ENCODE measurements at places on chromosomes 16 and 17.
A peak's percentile ranks its signal among the peaks of the same experiment; 100 is the strongest.

DNA sequence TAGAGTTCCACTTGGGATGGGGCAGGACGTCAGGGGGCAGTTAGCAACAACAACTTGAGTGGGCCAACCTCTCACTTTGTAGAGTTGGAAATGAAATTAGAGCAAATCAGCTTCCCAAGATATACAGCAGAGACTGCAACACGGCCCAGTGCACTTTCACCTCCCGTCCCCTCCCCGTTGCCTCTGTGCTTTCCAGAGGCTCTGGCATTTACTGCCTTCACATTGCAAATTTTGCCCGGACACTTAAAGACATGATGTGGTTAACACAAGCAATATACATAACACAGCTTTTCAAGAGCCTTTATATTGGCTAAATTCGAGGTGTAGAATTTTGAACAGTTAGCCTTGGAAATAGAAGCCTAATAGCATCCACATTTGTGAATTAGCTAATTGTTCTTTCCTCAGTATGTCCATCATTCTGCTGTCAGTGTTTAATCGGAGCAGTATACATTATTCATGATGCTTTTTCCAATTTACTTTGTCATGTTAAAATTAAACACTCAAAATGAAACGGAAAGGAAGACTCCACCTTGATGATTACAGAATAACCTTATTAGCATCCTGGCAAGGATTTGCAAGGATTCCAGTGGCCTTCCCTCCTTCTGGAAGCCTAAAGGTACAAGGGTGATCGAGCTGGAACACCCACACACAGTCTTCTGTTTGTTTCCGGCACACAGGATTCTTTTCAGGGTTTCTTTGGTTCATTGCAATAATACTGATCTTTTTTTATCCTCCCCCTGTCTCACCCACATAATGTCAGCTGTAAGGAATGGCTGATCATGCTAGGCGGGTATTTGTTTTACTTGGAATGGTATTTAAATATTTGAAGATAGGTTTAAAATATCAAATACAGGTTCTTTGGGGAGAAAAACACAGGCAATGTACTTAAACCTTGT lies 190.9 kb upstream of the CACNG5 start:
- DNase-seq = no peak

- DNase-seq = peak; percentile 28
Measured at GRCh38 chr16:69131167-69131838, 1.1 kb downstream of the CHTF8 start.

DNA sequence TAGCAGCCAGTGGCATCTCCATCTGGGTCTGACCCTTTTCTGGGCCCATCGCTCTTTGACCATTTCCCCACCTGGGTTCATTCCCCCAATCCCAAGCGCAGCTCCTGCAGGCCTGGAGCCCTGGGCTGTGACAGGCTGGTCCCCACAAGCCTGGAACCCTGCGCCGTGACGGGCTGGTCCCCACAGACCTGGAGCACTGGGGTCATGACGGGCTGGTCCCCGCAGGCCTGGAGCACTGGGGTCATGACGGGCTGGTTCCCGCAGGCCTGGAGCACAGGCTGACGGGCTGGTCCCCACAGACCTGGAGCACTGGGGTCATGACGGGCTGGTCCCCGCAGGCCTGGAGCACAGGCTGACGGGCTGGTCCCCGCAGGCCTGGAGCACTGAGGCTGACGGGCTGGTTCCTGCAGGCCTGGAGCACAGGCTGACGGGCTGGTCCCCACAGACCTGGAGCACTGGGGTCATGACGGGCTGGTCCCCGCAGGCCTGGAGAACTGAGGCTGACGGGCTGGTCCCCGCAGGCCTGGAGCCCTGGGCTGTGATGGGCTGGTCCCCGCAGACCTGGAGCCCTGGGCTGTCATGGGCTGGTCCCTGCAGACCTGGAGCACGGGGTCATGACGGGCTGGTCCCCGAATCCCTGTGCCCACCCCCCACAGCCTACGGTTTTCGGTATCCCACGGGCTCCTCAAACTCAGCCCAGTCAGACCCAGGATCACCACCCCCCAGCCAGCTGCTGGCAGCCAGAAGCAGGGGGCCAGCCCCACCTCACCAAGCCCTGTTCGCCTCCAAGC lies 16.6 kb downstream of the TMC6 start:
- DNase-seq = no peak

DNA sequence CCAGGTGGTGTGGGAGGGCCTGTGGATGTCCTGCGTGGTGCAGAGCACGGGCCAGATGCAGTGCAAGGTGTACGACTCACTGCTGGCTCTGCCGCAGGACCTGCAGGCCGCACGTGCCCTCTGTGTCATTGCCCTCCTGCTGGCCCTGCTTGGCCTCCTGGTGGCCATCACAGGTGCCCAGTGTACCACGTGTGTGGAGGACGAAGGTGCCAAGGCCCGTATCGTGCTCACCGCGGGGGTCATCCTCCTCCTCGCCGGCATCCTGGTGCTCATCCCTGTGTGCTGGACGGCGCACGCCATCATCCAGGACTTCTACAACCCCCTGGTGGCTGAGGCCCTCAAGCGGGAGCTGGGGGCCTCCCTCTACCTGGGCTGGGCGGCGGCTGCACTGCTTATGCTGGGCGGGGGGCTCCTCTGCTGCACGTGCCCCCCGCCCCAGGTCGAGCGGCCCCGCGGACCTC lies 798 bp downstream of the CLDN9 start:
- no peak for DNase-seq

DNA sequence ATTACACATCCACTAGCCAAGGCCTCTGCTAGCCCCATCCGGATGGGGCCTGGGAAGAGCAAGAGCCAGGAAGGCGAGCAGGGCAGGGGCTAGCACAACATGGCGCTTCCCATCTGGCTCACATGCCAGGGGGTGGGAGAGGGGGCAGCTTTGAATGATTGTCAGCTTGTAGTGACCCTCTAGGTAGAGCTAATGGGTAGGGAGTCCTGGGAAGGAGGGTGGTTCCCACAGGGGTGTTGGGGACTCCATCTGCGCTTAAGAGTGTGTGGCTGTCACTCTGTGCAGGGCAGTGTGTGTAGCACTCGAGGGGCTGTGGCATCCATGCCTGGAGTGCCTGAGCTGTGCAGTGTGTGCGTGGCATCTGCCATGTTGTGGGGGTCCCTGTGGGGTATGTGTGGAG lies 24.5 kb downstream of the ARHGAP23 start:
- DNase-seq = no peak

GRCh38 chr17:39212195-39212810 lies 12.2 kb downstream of the RPL19 start:
- DNase-seq = no peak

DNA sequence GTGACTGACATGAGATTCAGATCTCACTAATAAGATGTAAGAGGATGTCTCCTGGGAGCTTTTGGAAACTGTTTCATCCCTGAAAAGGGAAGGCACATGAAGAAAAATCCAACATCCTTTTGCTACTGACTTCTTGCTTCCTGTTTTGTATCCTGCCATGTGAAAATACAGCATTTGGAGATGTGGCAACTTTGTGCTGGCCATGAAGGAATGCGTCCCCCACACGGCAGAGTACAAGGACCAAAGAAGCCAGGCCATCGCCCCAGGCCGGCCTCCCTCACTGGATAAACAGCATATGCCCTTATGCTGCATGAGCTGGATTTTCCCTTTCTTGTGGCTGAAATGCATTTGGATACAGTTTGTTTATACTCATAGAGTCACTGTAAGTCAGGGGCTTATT lies 5.5 kb upstream of the HASPIN start:
- no peak for DNase-seq

- DNase-seq = no peak
Measured at GRCh38 chr16:59201821-59202220, 467.7 kb upstream of the GOT2 start.

GRCh38 chr17:40557531-40558299 lies 7.6 kb downstream of the CCR7 start:
- DNase-seq = no peak

DNA sequence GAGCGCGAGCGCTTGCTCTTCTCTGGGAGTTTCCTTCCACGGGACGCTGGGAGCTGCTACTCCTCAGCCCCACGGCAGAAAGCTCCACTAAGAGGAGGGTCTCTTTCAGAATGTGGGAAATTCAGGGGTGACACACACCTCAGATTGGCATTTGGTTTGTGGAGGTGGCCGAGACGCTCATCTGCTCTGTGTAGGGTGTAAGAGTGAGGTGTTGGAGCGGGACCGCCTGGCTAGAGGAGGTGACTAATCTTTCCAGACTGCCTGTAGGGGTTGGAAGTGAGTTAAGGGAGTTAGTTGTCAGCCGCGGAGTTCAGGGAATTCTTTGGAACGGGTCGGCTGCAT lies 735 bp downstream of the PSMD11 start:
- no peak for DNase-seq

DNA sequence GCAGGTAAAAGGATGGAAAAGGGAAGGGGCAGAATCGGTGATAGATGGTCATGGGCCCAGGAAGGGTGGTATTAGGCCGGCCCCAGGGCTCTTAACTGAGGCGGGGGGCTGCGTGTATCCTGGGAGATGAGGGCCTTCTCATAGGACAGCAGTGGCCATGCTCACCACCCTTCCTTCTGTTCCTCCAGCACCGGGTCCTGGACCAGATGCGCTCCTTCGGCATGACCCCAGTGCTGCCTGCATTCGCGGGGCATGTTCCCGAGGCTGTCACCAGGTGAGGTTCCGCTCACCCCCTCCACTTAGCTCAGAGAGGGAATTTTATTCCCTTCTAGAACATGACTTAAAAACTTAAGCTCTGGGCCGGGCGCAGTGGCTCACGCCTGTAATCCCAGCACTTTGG lies 2.4 kb downstream of the NAGLU start:
- no peak for DNase-seq

- no peak for DNase-seq
Measured at GRCh38 chr17:12133183-12133582, 112.5 kb downstream of the MAP2K4 start.

- no peak for DNase-seq
Measured at GRCh38 chr16:51816929-51817328, 665.9 kb upstream of the SALL1 start.

GRCh38 chr16:16868727-16869126 lies 489.8 kb downstream of the NPIPA7 start:
- DNase-seq = no peak

DNA sequence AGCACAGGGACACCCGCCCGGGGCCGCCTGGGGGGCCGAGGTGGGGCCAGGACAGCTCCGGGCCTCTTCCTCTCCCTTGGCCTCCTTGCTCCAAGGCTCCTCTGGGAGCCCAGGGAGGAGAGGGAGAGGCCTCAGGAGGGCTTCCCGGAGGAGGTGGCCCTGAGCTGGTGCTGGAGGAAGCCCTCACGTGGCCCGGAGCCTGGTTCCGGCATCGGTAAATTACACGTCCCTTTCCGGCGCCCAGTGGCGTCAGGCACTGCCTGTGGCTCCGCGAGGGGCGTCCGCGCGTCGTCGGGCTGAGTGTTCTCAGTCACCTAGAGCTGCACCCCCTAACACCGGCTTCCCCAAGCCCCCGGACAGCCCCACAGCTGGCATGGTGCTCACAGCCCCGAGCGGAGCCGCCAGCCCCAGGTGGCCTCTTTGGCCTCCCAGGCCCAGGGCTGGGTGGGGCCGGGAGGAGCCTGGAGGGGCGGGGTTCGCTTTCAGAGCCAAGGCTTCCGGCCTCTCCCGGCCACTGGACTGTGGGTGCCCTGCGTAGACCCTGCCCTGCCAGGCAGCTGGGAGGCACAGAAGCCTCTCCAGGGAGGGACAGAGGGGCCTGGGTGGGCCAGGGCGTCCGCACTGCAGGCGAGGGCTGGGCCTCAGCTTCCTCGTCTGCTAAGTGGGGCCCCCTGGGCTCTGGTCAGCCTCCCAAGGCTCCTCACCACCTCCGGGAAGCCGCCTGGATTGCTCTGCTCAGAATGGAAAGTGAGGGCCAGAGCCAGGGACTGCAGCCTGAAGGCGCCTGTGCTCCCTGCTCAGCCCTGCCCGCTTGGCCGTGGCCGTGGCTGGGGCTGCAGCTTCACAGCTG lies 27.9 kb upstream of the SSTR5 start:
- DNase-seq = no peak

DNA sequence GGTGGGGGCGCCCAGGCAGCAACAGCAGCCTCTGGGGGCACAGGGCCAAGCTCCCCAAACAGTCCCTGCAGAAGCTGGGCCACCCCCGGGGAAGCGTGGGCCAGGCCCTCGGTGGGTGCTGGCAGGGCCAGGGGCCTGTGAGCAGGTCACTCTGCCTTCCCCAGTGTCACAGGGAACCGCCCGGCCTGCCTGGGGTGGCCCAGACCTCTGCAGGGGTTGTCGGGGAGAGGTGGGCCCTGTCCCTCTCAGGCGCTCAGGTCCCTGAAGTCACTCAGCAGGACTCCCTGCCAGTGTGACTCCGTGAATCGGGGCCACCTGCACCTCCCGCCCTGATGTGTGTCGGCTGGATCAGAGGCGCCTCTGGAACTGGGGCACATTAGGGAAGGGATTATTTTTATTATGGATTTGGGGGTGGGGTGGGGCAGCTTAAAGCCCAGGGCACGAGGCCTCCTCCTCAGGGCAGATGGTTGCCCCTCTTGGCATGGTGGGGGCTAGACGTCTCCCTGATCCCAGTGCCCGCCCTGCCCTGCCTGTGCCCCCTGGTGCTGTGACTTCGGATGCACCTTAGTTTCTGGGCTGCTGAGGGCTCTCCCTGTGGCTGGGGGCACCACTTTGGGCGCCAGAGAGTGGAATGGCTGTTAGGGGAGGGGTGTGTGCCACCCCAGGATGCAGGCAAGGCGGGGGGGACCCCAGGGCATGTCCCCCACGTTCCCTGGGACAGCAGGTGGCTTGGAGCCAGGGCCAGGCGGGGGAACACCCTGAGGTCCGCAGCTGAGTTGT lies 1.2 kb upstream of the GNG13 start:
- DNase-seq = no peak

DNA sequence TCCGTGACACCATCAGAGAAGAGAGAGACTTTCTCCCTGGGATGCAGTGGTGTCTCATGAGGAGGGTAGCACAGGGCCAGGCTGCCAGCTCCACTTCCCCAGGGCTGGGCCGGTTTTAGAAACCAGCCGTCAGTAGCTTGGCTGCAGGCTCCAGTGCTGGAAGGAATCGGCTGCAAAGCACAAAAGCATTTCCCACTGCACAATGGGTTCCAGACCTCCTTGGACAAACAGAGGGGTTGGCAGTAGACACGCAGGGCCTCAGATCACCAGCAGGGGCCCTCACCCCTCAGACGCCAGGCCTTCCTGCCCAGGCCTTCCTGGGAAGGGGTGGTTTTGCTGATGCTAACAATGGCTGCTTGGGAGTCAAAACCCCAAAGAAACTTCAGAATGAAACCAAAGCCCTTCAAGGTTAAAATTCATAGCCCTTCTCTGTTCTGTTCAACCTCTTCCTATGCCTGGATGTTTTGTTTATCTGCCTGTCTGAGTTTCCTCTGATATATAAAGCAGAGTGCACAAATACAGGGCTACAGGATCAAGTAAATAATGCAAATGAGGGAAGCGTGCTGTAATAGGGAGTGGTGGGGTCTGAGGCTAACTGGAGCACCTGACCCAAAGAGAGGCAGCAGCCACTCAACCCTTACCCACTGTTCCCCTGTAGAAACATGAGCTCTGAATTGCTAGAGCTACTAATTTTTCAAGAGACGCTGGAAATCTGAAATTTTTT lies 26.2 kb downstream of the TEKT5 start:
- peak; percentile 65 for DNase-seq
